Stimulated activated CD4-positive, alpha-beta T cell treated with anti-CD3 and anti-CD28 coated beads, Interleukin-2, amount 100 ng/mL, for 48 hours (primary cell): ENCODE measurements at places on chromosomes 13 and 19.

DNA sequence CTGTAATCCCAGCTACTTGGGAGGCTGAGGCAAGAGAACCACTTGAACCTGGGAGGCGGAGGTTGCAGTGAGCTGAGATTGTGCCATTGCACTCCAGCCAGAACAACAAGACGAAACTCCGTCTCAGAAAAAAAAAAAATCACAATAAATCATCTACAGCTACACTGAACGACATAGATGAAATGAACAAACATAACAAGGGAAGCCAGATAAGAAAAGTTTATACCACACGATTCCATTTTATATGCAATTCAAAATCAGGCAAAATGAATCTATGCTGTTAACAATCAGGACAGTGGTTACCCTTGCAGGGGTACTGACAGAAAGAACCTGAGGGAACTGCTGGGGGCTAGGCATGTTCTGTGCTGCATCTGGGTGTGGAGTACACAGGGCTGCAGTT lies 5.7 kb downstream of the XRCC1 start:
- no peak for DNase-seq

DNA sequence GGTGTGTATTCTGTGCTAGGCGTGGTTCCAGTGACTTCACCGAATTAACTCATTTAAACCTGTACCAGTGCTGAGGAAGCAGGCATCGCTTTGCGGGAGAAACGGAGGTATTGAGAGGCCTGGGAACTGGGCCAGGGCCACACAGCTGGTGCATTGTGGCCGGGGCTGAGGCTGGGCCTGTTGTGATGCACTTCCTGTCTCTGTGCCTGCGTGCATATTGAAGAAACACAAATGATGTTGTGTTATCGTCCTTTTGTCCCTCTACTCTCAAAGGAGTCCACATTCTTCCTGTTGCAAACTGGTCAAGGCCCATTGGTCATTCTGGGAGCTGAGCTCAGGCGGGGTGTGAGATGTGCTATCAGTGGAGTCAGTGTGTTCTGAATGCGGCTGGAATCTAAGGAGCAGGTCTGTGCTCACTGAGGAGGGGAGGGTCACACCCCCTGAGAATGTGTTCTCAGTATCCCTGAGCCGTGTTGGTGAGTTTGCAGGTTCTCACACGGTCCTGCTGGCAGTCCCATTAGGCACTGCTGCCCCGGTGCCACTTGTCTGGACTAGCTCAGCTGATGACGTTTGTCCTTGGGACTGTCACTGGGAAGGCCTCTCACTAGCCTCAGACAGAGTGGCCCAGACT lies 62.1 kb downstream of the ARHGEF7 start:
- DNase-seq = no peak

GRCh38 chr19:1826557-1827521 lies 14.8 kb upstream of the ATP8B3 start:
- no peak for DNase-seq

DNA sequence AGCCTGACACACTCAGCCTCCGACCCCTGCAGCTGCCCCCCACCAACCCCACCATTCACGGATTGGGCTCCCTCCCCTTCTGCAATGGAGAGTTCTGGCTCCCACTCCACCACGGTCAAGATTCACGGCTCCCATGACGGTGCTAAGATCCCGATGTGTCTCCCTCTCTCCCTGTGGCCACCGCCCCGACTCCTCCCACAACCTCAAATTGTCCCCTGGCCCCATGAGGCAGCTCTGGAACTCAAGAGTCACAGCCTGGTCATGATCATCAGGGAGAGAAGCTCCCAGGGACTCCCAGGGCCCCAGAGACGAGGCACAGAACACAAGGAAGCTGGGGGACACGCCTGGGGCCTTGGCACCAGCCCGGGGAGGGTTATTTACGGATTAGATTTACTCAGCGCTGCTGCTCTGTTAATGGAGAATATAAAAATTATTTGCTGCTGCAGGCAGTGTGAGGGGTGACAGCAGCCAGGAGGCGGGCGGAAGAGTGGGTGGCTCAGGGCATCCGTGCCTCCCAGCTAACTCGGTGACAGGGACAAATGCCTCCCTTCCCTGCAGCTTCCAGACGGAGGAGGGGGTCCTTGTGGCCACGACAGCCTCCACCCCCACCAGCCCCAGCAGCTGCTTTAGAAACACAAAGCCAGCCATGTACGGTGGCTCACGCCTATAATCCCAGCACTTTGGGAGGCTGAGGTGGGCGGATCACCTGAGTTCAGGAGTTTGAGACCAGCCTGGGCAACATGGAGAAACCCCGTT lies 184.2 kb downstream of the PTPRS start:
- no peak for DNase-seq

GRCh38 chr13:48678316-48678715 lies 24.6 kb downstream of the CYSLTR2 start:
- DNase-seq = no peak

GRCh38 chr13:41835871-41836270 lies 125.0 kb downstream of the VWA8 start:
- no peak for DNase-seq

- no peak for DNase-seq
Measured at GRCh38 chr19:1245494-1246264, 2.7 kb upstream of the MIDN start.

DNA sequence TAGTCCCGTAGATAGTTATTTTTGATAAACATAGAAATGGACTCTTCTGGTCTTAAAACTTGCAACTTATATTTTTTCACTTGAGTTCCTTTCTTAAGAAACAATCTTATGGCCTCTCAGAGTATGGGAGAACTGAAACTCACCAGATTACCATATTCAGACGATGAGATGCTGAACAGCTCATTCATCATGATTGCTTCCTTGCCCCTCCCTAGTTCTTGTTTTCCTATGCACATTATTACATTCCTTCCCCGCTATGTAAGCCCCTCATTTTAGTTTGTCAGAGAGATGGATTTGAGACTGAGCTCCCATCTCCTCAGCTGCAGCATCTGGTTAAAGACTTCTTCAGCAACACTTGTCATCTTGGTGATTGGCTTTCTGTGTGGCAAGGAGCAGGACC lies 158.5 kb downstream of the SLITRK6 start:
- DNase-seq = no peak

DNA sequence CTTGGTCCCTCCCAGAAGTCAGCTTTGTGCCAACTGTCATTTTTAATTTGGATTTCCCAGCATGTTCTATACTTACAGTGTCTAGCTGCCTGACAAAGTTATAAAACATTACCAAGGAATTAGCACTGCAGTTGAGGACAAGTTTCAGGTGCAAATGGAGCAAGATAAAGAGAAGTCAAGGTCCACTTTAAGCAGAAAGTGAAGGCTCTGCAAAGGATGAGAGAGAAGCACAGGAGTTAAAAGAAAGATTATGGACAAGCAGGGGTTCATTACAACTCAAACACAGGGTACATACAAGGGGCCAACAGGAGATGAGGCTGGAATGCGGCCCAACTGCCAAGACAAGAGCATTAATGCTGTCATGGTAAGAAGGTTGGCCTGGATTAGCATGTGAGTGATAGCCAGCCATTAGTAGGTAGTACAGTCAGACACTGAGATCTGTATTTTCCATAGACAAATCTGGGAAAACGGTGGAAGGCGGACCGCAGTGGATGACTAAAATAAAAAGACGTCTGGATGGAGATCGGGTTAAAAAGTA lies 17.6 kb downstream of the UBL3 start:
- no peak for DNase-seq

GRCh38 chr13:55361141-55361540 lies 1779.6 kb upstream of the PRR20A start:
- no peak for DNase-seq

DNA sequence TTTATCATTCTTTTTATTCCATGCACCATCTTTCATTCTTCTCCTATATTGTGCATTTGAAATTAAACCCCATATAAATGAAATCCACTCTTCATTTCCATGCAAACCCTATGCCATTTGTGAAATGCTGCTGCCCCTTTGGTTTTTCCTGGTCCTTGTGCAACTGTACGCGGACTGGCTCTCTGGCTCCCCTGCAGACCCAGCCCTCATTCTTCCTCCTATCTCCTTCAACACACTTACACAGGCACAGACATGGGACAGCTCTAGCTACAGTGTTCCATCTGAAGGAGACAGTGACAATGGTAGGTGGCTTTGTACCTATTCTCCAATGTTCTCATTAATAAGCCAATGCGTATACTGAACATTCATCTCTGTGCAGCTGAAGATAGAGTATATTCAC lies 81.6 kb downstream of the ESD start:
- DNase-seq = no peak

- no peak for DNase-seq
Measured at GRCh38 chr19:35905178-35905727, 2.8 kb downstream of the TYROBP start.

GRCh38 chr19:3006075-3006767 lies 22.9 kb downstream of the TLE2 start:
- DNase-seq = no peak

DNA sequence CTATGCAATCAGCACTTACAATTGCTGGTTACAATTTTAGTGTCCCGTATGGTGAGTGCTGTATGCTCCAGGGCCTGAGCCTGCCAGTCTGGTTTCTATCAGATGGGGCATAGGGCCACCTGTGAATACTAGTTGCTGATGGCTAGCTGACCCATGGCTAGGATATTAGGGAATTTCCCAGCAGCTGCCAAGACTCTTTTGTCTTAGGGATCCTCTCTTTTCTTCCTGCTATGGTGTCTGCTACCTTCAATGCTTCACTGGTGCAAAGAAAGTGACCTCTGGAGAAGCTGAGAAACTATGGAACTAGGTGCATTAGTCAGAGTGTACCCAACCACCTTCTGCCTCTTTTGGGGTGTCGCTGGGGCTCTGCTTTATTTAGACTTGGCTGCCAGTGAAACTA lies 11.6 kb downstream of the CCDC169 start:
- no peak for DNase-seq

- no peak for DNase-seq
Measured at GRCh38 chr19:4323692-4324091, 14.9 kb downstream of the STAP2 start.

- no peak for DNase-seq
Measured at GRCh38 chr13:51481656-51482055, 28.8 kb upstream of the INTS6 start.

DNA sequence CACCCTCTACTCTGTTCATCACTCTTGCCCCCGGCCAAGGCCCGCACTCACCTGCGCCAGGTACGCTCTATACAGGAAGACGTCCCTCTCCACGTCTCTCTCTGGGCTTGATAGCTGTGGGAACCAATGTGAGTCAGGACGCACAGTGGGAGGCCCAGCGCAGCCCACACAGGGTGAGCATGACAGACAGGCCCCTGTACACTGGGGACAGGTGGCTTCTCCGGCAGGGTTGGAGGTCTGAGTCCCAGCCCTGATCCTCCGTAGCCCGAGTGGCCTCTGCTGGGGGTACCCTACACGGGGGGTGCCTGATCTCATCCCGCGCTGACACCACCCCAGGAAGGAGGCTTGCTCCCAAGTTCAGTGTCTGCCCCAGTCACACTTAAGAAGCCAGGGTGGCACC lies 6.3 kb downstream of the COPE start:
- no peak for DNase-seq

DNA sequence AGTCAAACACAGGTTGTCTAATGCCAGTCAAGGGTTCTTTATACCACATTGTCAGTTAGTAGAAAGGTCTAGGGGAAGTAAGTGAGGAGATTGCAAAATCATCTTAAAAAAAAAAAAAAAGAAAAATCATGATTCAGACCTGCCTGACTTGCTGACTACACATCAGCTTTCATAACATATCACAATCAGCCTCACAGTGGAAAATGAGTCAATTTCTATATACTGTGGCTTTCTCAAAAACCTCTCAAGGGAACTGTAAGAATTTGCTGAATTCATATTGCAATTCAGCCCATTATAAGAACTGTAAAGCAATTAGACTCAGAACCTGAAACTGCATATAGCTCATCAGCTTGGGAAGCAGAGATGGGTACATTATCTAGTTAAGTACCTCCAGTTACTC lies 75.3 kb upstream of the GPC6 start:
- DNase-seq = no peak

GRCh38 chr19:53102756-53103233 lies 427 bp downstream of the ZNF160 start:
- DNase-seq = peak; percentile 17

DNA sequence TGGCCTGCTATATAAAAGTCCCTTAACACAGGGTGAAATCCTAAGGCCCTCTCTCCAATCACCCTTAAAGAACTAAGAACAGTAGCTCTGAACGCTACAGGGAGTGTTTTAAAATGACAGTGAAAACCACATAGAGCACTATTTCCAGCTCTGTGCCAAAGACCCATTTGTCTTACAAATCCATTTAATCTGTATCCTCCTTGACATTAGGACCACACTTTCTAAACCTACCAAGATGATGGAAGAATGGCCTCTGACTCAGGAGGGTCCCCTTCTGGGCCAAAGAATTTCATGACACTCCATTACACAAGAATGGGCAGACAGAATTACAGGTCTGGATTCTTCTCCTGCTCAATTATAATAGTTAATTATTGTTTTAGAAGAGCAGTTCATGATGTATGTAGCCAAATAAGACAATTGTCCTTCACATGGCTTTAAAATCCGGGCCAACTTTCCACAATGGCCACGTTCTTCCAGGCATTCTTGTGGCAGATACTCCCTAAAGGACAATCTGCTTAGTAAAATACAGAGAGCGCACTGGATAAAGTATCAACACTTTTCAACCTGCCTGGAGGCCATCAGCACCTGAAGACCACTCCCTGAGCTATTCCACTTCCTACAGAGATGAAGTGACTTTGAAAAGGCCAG lies 61.0 kb downstream of the STK24 start:
- DNase-seq = no peak

GRCh38 chr13:111973605-111974340 lies 93.2 kb upstream of the SOX1 start:
- no peak for DNase-seq

DNA sequence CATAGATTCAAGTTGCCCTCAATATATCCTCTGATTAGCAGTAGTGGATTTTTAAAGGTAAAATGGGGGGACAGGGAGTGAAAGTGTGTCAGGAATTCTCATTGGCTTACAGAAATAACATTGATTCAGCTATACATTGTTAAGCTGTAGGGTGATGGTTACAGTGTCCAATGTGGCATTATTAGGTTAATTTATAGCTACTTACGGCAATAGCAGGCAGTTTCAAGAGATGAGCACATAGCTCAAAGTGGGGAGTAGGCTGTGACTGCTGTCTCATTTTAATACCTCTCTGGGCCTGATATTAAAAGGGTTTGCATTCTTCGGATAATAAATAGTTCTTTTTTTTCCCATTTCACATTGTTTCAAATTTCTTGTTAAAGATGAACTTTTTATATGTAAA lies 34.6 kb downstream of the PAN3 start:
- DNase-seq = no peak

GRCh38 chr19:18097217-18097992 lies at the start of gene MAST3:
TSS of gene MAST3 (plus strand) at chr19:18097778. CDS start at chr19:18097793, 15 bp downstream.
- peak; percentile 96 for DNase-seq

- no peak for DNase-seq
Measured at GRCh38 chr19:6126335-6126974, 9.0 kb upstream of the ACSBG2 start.

DNA sequence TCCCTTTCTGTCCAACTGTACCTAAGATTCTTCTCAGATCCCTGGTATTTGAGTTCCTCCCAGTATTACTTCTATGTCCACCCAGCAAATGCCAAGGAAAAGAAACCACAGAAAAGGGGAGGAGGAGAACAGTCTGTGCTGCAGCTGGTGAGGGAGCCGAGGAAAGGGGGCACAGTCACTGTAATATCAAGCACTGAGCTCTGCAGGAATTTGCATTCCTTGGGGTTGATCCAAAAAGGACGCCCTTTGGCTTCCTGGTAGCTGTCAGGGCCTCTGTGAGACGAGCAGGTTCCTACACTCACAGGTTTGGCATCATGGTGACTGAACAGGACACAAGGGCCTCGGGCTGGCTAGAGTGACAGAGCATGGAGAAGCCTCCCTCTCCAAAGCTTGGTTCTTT lies 273.4 kb downstream of the NHLRC3 start:
- no peak for DNase-seq
